Urothelium cell line (cell line): ENCODE measurements at places on chromosomes 6 and 20.
A peak's percentile ranks its signal among the peaks of the same experiment; 100 is the strongest.

GRCh38 chr20:33014336-33015113 is 7.0 kb downstream of the BPIFB2 start:
- no peak for DNase-seq

DNA sequence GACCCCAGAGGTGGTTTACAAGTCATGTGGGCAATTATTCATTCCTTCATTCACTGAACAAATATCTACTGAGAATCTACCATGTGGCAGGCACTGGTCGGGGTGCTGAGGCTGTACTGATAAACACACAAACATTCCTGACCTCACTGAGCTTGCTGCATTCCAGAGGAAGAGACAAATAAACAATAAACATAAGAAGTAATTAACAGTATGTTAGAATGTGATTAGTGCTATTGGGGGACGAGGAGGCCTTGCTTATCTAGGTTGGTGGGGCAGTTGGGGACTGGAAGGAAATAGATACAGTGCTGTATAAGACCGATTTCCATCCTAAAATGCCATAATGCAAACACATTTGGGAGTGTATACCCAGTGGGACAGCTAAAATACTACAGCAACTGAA is 44.1 kb downstream of the MAK start:
- DNase-seq, result no peak

- DNase-seq, result peak; percentile 76
Measured at GRCh38 chr6:169452117-169452868, 198.6 kb upstream of the THBS2 start.

DNA sequence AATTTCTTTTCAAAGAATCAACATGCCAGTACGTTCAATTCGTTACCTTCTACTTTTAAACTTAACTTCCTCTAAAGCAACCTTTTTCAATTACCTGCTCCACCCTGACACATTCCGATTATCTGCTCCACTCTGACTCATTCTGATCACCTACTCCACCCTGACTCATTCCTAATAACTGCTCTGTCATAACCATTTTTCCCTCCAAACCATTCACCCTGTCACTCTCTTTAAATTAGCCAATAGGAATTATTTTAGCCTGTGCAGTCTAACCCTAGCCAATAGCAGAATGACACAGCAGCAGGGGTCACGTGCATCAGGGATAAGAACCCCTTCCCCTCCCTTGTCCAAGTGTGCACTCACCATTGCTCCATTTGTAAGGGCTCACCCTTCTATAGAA is 557.4 kb upstream of the EYS start:
- no peak for DNase-seq

- no peak for DNase-seq
Measured at GRCh38 chr6:131430531-131430930, 142.5 kb upstream of the ARG1 start.

GRCh38 chr6:46849361-46849690 is 56.1 kb downstream of the MEP1A start:
- DNase-seq, result no peak

- no peak for DNase-seq
Measured at GRCh38 chr20:35325401-35325800, 33.2 kb upstream of the FAM83C start.

DNA sequence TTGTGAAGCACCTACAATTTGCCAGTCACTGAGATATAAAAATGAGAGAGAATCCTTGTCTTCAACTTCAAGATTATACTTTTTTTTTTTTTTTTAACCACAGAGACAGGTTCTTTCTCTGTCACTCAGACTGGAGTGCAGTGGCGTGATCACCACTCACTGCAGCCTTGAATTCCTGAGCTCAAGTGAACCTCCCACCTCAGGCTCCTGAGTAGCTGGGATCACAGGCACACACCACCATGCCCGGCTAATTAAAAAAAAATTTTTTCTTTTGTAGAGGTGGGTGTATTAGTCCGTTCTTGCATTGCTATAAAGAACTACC is 51.6 kb upstream of the PMEPA1 start:
- DNase-seq, result no peak

DNA sequence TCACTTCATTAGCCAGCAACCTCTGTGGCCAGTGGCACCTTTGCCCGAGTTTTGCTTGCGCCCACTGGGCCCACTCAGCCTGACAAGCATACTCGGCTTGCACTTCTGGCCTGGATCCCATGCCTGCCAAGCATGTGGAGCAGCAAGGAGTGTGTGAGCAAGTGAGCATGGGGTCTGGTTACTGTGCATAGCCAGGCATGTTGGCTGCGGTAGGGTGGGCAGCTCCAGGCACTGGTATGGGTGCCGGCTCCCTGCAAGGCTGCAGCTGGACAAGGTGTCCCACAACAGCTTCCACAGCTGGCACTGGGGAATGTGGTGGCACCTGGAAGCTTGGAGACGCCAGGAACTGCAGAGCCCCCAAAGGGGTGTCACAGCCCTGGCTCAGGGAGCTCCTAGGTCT is 510.0 kb downstream of the ADGRB3 start:
- no peak for DNase-seq

DNA sequence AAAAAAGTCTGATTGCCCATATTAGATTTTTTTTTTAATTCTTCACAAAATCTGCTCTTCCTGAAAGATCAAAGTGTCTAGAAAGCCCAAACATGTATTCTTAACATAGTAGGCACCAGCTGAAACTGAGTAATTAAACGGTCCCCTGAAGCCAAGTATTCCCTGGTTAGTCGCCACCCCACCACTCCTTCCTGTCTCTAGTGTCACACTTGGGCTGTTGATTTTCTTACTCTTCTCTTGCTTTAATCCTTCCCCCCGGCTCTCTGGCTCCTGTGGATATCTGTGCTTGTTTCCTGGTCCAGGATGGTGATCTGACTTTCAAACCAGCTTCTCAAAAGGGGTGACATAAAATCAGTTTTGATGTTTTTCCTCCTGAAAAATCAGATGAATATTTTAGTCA is 162.9 kb downstream of the QKI start:
- DNase-seq, result no peak

DNA sequence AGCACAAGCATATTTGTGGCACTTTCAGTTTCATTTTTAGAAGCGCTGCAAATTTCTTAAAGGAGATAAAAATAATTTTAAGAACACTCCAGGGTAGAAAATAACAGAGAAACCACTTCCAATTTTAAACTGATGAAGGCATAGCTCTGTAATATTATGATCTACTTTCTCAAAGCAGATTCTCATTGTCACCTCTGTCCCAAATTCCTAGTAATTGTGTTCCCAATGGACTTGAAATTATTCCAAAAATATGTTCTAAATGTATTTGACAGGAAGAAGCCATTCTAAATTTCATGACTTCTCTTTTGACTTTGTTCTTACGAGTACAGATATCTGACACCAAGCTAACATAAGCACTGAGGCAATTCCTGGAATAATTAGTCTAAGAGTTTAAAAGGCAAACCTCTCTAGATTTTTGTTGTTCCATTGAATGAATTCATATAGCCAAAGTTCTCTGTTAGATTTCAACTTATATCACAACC is 140.2 kb upstream of the CARMIL1 start:
- no peak for DNase-seq

DNA sequence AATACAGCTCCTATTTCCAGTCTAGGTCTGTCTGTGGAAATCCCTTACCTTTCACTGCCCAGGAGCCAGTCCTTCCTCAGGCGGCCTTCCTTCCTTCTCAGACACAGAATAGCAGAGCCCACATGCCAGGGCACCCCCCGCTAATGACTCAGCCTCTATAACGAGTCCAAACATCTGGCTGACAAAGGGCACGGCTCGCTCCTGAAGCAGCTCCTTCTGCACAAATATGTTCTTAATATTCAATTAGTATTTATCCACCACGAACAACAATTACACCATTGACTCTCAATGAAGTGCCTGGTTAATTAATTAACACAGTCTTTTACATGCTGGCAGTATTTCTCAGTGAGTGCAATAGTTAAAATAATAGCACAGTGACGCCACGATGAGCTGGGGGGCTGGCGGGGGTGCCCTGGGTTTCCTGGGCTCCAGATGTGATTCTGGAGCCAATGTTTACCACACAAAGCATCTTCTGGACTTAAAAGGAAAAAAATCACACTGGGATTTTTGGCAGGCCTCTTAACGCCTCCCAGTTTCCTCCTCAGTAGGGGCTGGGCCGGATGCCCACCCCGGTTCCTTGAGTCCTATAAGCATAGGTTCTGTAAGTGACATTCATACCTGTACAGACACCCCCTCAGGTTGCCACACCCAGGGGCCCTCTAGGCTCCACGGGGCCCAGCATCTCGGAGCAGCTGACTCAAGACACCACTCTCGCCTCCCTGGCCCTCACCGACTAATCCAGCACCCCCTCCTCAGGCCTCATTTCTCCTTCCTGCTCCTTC is 158.6 kb upstream of the MLN start:
- peak; percentile 31 for DNase-seq

GRCh38 chr20:38046572-38046971 is 13.0 kb downstream of the RPRD1B start:
- no peak for DNase-seq

DNA sequence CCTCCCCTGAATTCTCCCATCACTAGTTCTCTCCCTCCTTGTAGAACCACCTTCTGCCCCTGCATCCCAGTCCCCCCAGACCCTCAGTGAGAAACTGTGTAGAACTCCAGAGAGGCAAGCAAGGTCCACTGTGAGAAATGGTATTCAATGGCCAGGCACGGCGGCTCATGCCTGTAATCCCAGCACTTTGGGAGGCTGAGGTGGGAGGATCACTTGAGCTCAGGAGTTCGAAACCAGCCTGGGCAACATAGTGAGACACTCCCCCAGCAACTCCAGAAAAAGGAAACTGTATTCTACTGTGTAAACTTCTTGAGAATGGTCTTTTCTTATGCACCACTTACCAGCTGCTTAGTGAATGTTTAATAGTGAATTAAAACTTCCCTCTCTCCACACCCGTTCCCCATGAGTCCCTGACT is 8.2 kb upstream of the CD83 start:
- DNase-seq, result no peak

- peak; percentile 12 for DNase-seq
Measured at GRCh38 chr6:152723398-152723797, 25.7 kb downstream of the MYCT1 start.

GRCh38 chr6:85191656-85192055 is 258.2 kb upstream of the NT5E start:
- peak; percentile 7 for DNase-seq

- peak; percentile 84 for DNase-seq
Measured at GRCh38 chr20:17747431-17747846, 47.7 kb downstream of the BANF2 start.

DNA sequence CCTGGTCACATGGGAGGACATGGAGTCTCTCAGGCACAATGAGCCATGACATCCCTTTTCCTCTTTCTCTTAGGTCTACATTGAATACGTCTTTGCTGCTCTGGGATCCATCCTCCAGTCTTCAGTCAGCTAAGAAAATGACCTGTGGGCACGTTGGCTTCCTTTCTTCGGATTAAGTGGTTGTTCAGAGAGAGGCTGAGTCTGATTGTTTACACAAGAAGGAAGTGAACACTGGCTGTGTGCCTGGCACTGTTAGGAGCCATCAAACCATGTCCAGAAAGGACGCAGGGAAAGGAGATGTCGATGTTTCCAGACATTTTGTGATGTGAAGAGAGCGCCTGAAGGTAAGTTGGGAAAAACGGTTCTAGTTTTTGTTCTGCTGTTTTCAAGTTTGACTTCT is 309.9 kb upstream of the CDYL start:
- no peak for DNase-seq

GRCh38 chr20:18956890-18957289 is 143.3 kb downstream of the SCP2D1 start:
- no peak for DNase-seq

- no peak for DNase-seq
Measured at GRCh38 chr20:24996449-24997377, 4.2 kb upstream of the APMAP start.

DNA sequence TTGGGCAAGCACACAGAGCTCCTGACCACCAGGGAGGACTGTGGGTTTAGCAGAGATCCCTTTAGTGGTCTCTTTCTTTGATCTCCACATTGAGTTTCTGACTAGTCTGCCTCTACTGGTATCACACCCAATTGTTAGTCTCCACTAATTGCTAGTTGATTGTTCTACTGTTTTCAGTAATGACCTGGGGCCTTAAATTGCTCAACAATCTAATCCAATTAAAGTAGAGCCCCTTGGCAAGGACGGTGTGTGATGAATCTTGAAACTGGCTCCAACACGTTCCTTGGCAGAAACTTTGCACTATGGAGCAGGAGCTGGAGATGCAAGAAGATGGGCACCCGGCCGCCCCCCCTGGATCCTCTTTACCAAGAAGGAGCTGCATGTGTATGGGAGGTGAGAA is 12.3 kb downstream of the FAM50B start:
- DNase-seq, result no peak

GRCh38 chr6:131159578-131159977 is 24.3 kb downstream of the AKAP7 start:
- DNase-seq, result no peak

DNA sequence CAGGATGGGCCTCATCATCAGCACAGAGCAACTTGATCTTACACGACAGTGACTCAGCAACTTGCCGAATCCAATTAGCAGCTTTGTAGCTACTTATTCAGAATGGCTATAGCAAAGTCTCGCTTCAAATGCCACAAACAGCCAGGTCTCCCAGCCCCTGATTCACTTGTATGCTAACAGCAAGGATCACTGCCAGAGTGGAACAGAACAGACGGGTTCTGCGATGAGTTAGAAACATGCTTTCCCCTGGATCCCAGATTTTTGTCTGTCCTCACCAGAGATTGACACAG is 254.4 kb downstream of the NRN1 start:
- no peak for DNase-seq

- DNase-seq, result no peak
Measured at GRCh38 chr6:45982280-45983036, 33.2 kb downstream of the CLIC5 start.

DNA sequence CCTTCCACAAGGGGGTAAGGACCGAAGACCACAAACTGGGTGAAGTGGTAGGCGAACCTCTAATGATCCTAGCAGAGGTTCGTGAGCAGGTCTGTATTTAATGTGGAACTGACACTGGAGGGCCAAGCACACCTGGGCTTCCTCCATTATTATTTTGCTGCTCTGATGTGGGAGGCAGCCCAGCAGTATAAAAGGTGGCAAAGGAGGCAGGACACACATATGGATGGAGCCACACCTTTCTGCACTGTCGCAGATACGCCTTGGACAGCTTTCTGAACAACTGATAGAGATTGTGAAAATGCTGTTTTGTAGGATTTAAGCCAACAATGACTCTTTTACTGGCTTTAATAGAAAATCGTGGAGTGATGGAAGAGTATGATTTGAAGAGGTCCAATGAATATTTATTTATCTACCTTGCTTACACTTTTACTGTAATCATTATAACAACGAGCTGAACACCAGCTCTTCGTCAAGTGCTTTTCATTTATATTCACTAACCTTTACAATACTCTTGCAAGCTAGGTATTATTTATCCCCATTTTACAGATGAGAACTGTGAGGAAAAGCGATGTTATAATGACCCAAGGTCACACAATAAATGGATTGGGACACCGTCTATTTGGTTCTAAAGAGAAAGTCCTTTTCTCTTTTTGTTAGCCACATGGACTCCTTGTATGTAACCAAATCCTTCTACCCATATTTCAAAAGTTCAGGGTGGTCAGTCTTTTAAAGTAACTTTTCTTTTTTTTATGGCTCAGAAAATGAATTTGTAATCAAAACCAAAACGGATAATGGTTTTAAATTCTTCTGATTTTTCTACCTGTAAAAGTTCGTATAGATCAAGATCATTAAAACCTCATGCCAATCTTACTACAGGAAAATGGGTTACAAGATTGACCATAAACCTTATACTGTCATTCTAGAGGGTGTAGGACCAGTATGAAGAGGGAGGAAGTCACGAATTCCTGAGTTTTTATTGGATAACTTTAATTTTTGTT is 116.9 kb downstream of the UTRN start:
- DNase-seq, result no peak

GRCh38 chr20:11207749-11208502 is 534.1 kb upstream of the JAG1 start:
- DNase-seq, result peak; percentile 81
